ENCODE measurements at places on chromosomes 4 and X.

DNA sequence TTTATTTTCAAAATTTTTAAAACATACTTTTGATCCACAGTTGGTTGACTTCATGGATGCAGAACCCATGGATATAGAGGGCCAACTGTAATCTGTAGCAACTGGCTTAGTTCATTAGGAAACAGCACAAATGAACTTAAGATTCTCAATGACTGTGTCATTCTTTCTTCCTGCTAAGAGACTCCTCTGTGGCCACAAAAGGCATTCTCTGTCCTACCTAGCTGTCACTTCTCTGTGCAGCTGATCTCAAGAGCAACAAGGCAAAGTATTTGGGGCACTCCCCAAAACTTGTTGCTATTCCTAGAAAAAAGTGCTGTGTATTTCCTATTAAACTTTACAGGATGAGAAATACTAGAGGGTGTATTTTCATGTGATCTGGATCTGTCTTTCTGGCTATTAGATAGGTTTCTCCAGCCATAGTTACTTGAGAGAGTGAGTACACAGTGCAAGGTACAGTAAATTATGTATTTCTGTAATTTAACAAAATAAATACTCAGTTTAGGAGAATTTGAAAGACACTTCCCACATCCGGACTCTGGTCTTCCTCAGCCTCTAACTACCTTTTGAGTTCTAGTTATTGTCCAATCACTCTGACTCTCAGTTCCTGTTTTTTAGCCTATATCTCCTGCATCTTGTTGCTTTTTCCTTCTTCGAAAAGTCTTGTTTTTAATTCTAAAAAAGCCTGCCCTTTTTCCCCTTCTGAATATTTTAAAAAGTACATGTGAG, 21.8 kb downstream of the TLR2 start:
- DNase-seq, result no peak

GRCh38 chr4:44157611-44158277, 290.9 kb downstream of the KCTD8 start:
- DNase-seq, result no peak

GRCh38 chr4:106529348-106530023, 160.9 kb upstream of the GIMD1 start:
- DNase-seq, result no peak

DNA sequence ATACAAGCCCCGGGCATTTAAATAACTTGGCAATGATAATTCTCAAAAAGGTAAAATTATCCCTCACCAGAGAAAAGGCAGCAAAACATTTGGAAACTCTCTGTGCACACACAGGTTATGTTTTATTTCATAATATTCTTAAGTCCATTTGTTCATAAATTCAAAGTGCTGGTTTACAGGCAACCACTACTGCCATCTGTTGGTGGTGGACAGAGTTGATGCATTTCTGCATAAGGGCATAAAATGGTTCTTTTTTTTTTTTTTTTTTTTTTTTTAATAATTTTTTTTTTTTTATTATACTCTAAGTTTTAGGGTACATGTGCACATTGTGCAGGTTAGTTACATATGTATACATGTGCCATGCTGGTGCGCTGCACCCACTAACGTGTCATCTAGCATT, 31.5 kb upstream of the IL21 start:
- DNase-seq, result no peak

DNA sequence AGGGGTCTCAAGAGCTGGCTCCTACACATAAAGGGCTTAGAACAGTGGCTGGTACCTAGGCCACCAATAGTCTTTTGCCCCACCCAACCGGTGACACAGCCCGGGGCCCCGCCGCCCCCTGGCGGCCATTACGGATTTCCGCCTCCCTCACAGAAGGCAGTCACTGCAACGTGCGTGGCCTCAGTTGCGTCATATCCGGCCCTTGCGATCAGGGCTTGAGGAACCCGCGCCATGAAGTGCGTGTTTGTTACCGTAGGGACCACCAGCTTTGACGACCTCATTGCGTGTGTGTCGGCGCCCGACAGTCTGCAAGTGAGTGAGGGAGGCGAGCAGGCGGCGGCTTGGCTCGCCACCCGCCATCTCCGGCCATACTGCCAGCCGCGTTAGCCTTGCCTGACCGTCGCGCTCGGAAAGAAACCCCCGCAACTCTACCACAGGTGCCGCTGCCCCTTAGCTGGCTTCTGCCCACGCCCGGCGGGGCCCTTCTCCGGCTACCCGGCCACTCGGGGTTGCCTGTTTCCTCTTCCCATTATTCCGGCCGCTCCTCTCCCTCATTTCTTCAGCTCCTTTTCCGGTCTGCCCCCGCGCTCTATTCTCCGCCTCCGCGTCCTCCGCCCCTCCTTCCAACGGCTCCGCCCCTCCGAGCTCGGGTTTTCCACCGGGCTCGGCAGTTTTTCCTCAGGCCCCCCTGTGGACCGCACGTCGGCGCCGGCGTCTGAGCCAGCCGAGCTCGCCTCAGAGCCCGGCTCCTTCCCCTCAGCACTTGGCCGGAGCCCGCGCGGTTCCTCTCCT, at the start of gene ALG13:
ALG13 (plus strand) TSS at position 183 of the 792 bp plus-strand sequence; CDS start at position 232, 49 bp downstream.
- DNase-seq, result peak; percentile 93

- no peak for DNase-seq
Observed at GRCh38 chrX:18643243-18643642, 28.7 kb downstream of the RS1 start.

DNA sequence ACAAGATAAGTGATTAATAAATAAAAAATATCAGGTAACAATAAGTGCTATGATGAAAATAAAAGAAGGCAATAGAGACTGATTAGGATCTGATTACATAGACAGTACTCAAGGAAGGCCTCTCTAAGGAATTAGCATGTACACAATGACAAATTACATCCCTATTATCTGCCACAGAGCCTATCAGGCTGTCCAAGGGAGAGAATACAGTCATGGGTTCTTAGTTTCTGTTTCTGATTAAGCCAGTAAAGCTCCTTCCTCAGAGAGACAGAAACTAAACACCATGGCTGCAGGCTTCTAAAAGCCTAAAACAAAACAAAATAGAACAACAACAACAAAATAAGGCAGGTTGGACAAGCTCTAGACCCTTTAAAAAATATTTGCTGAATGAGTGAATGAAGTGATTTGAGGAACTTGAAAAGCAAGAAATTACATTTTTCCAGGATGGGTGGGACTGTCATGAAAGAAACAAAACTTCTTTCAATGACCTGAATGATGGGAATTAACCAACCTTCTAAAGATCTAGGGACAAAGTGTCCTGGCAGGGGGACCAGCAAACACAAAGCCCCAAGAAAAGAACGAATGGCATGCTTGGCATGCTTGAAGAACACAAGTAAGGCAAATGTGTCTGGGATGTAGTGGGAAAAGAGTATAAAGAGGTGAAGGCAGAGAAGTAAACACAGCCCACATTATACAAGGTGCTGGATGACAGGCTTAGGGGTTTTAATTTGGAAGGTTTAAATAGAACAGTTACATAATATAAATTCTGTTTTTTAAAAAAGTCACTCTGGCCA, 44.1 kb downstream of the NAA11 start:
- no peak for DNase-seq

- DNase-seq, result no peak
Observed at GRCh38 chr4:181874602-181875001, 368.6 kb upstream of the TENM3 start.
